ENCODE measurements at places on chromosomes 5 and 9.

DNA sequence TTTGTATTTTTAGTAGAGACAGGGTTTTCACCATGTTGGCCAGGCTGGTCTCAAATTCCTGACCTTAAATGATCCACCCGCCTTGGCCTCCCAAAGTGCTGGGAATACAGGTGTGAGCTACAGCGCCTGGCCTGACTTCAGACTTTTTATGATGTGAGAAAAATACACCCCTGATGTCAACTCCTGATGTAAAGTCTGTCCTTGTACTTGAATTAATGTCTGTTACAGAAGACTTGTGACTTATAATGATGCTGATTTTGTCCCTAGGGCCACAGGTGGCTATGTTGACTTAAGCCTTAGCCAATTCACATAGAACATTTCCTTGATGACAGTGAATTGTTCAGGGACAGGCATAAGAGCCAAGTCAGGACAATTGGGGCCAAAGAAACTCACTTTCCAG is 42.5 kb upstream of the MELK start:
- peak; percentile 33 for DNase-seq

- DNase-seq = no peak
Measured at GRCh38 chr5:95973793-95974325, 12.2 kb upstream of the ELL2 start.

DNA sequence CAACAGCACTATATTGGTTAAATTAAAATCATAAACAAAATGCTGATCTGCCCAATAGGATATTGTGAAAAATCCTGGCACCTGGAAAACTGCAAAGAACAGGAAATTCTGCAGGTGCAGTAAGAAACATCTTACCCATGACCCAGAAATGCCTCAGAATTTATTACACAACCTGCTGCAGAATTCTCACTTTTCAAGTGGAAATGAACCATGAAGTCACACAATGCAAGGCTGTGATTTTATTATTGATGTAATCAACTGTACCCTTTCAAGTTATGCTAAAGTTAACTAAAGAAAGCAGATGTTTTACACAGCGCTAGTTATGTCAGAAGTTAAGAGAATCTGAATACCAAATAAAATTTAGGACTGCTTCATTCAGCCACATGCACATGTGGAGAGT is 6.0 kb downstream of the STRBP start:
- peak; percentile 63 for DNase-seq

DNA sequence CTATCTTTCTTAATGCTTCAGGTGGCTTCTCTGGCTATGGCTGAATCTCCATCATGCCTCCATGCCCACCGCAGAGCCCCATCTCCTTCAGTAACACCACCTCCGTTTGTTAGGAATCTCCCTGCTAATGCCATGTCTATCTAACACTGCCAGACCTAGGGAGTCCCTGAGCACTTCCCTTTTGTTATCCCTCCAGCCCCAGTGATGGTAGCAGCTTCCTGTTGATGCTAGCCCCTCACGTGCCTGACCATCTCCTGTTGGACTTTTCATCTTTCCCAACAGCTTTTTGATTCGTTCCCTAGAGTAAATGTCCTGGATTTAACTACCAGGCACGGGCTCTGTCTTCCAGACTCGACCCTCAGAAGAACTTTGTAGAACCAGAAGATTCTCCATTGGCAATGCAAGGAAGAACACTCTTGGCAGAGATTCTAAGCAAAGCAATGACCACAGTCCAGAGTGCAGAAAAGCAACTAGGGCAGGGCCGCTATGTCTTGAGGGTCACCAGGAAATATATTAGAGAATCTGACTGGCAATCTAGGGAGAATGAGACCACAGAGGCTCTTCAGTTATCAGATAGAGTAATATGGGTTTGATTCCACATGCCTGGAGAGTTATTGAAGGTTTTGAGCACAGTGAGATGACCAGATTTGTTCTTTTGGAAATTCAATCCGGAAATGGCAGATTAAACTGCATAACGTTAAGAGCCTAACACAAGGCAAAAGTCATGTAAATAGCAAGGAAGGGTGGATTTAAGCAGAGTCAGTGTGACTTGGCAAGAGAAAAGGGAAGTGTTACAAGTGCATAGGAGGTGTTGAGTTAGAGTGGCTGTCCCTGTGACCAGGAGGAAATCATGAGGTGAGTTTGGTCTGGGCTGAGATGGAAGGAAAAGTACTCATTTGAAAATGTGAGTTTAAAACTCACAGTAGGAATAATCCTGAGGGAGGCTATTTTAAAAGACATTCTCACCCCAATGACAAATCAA is 555.2 kb downstream of the ACTL7B start:
- no peak for DNase-seq

DNA sequence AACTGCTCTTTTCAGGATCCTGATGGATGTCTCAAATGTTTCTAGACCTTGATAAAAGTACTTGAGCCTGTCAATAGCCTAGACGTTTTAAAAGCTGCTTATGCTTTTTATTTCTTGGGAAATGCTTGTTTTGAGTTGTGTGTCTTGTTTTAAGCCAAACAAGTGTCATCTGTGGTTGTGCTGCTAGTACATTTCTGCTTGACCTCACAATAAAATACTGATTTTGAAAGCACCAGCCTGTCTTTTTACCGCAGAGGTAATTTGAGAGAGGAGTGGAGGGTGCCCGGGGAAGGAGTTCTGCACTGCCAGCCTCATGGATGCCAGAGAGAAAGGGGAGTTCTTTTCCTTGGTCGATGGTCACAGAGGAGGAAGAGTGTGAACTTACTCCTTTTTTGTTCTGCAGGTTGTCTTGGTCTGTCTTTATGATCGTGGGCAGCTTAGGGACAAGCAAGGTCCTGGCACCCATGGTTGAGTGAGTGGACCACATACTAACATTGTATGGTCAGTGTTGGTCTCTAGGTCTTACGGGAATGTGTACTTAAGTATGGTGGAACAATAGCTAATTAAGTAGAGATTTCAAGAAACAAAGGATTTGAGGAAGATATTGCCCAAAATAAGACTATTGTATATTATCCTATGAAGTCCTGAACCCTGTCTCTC is 61.0 kb downstream of the TRIO start:
- no peak for DNase-seq

GRCh38 chr5:167764641-167765289 is 526.7 kb upstream of the WWC1 start:
- DNase-seq = no peak

- DNase-seq = no peak
Measured at GRCh38 chr5:119398727-119399466, 43.1 kb downstream of the TNFAIP8 start.

DNA sequence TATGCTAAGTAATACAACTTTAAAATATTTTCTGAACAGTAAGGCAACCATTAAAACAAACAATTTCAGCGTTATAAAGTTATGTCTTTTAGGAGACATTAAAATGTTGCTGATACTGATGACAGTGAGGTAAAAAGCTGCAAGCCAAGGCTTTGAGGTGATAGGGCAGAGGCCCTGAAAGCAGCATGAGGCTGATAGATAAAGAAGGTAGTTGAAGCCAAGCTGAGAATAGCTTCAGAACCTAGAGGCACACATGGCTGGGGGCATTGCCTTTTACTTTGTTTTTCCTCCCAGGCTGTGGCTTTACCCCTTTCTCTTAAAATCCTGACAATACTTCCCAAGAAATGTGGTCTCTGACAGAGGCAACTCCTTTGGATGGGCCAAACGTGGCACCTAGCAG is 149.0 kb upstream of the WWC1 start:
- no peak for DNase-seq

- DNase-seq = no peak
Measured at GRCh38 chr5:118968925-118969375, 19.4 kb downstream of the DTWD2 start.

DNA sequence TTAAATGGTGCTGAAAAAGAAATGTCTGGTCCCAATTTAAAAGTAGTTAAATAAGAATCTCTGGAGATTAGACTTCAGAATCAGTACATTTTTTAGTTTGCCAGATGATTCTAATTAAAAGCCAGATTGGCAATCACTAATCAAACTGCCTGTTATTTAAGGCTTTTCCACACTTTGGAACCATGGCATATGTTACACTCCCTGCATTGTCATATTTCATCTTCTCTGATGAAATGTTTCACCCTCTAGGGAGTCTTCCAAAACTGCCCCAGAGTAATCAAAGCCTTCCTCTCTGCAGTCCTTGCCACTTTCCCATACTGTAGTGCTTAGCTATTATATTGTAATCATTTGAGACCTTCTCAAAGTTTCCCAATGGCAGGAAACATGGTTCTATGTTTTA is 17.5 kb upstream of the OR13C9 start:
- DNase-seq = no peak

GRCh38 chr5:139473565-139473964 is 2.8 kb downstream of the SMIM33 start:
- DNase-seq = no peak

All from DMS79 treated with DMSO at 0.1 percent for 48 hours (cell line).